ENCODE measurements at places on chromosomes 13 and 19.

DNA sequence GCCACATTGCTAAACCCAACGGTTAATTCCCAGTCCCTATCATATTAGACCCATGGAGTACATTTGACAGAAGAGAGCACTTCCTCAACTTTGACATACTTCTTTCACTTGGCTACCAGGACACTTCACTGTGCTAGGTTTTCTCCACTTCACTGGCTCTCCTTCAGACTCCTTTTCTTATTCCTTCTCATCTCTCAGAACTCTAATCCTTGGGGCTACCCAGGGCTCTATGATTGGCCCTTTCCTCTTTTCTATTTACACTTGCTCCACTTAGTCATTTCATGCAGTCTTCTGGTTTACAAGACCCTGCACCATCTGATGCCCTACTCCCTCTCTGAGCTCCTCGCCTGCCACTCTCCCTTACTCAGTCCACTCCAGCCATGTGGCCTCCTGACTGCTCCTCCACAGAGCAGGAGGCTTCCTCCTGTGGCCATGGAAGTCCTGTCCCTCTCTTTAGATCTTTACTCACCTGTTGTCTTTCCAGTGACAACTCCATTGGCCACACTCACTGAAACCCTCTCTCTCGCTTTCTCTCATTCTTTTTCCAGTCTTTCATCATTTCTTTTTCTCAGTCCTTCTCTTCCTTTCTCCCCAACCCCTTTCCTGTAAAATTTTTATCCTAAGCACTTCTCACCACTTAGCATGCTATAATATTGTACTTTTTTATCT, 90.4 kb downstream of the TBC1D4 start:
- DNase-seq: no peak

GRCh38 chr19:49512970-49513745, 697 bp downstream of the FCGRT start:
- DNase-seq: no peak

GRCh38 chr13:19587635-19588300, 26.4 kb upstream of the TPTE2 start:
- no peak for DNase-seq

GRCh38 chr13:44710576-44710975, 134.4 kb upstream of the TSC22D1 start:
- no peak for DNase-seq

- DNase-seq: no peak
These were observed 2.0 kb downstream of the LRRC4B start for GRCh38 chr19:50565984-50566903.

DNA sequence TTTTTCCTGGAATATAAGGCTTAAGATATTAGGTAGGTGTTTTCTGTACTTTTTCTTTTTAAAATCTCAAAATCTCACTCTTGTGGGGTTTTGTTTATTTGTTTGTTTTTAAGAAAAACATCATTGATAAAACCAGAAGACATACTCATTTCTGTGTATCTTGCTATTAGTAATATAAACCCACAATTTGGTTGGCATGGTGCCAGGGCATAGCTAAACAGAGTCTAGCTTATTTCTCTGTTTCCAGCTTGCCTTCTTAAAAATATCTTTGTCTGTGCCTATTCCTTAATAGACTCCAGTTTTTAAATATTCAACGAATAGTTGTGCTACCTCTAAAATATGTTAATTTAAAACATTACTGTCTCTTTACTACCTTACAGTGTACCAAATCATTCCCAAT, 1121.9 kb upstream of the PCDH20 start:
- DNase-seq: no peak

DNA sequence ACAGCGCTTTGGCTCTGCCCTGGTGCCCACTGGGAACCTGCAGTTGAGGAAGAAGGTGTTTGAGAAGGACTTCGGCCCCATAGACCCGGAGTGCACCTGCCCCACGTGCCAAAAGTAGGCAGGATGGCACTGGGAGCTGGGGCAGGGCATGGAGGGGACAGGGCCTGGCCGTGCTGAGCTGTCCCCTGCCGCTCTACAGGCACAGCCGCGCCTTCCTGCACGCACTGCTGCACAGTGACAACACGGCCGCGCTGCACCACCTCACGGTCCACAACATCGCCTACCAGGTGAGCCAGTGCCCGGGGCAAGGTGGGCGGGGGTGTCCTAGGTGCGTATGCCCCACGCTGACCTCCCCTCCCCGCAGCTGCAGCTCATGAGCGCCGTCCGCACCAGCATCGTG, 5.1 kb upstream of the DNM2 start:
- no peak for DNase-seq

DNA sequence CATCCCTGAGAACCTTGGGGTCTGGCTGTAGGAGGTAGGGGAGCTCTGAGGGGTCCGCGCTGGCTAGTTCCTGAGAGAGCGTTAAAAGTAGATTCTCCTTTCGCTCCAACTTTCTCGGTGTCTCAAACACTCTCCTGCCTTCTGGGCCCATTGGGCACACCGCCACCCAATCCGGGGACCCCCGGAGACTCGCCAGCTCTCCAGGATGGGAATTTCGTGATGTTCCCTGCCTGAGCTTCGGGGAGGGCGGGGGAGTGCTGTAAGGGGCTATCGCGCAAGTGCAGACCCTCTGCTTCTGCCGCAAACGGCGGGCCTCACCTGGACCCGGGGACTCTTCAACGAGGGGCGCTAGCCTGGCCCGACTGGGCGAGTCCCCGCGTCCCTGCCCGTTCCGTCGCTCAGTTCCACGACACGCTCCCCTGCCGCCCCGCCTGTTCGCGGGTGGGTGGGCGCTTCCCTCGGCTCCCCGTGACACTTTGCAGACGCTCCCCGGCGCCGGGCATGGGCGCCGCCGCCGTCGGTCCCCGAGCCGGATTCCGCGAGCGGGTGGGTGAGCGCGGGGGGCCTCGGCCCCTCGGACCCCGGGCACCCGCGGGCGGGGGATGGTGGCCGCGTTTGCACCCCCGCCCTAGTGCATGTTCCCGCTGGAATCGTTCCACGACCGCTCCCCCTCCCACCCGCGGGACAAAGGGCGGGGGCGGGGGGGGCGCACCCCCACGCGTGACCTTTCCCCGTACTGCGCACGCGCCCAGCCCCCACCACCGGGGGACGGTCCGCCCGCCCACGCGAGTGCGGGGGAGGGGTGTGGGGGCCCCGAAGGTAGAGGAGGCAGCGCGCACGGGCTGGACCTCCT, at the start of gene CCDC106:
Gene CCDC106 (plus strand): TSS at position 481 of the 853 bp plus-strand sequence. CDS start 835 bp downstream, outside the sequence.
- peak; percentile 48 for DNase-seq
